Hematopoietic multipotent progenitor cell treated with erythropoietin and hydrocortisone succinate and interleukin-3 and kit ligand, for 6 days (in vitro differentiated cells): ENCODE measurements at places on chromosomes 16 and 17.

DNA sequence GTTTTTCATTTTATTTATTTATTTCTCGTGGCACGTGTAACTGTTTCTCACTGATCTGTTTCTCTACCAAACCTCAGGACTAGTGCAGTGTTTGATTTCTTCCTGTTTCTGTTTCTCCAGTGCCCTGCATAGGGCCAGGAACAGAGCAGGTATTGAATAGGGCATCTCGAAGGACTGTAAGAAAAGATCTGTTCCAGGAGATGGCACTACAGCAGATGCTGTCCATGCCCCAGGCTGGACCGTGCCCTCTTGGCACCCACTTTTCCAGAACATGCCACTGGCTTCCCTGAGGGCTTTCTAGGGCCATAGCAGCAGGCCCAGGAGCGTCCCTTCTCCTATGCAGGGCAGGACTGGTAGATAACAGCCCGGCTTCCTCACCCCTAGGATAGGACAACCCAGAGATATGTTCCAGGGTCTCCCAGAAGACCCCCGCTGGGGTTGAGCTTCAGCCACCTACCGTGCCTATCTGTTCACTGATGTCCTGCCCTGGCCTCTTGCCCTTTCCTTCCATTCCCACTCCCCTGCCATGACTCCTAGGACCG lies 4.4 kb downstream of the SNX20 start:
- no peak for DNase-seq

DNA sequence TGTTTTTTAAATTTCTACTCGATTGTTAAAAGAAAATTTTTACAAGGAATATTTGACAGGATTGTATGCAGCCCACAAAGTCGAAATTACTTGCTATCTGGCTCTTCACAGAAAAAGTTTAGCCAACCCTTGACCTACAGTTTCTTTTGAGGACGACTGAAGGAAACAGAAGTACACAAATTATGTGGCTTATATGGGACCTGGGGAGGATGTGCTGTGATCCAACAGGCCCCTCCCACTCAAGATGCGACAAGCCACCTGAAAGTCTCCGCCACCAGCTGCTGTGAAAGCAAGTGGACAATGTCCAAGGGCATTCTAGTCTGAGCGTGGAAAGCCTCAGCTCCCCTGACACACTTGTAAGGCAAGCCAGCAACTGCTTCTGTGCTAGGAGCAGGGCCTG lies 42.4 kb upstream of the SLC25A19 start:
- no peak for DNase-seq

GRCh38 chr16:85335584-85336491 lies 223.6 kb upstream of the CIBAR2 start:
- peak; percentile 57 for DNase-seq

DNA sequence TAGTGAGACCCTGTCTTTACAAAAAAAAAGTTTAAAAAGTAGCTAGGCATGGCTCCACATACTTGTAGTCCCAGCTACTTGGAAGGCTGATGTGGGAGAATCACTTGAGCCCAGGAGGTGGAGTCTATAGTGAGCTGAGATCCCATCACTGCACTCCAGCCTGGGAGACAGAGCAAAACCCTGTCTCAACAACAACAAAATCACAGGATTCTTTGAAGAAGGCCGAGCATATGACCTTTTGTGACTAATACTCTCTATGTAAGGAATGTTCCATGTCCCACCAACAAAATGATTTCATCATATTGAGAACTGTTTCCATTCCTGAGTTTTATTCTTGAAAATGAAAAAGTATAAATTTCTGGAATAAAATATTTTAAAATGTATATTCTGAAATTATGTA lies 58.9 kb upstream of the EFCAB3 start:
- no peak for DNase-seq

DNA sequence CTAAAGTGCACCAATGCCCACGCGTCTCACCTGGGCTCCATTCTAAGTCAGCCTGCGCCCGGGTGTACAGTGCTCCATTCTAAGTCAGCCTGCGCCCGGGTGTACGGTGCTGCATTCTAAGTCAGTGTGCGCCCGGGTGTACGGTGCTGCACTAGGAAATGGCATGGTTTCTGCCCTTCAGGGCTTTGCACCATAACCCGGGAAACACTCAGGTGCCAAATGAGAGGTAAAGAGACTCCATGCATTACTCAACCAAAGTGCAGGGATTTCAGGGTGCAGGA lies 29.2 kb upstream of the FASN start:
- DNase-seq: no peak

DNA sequence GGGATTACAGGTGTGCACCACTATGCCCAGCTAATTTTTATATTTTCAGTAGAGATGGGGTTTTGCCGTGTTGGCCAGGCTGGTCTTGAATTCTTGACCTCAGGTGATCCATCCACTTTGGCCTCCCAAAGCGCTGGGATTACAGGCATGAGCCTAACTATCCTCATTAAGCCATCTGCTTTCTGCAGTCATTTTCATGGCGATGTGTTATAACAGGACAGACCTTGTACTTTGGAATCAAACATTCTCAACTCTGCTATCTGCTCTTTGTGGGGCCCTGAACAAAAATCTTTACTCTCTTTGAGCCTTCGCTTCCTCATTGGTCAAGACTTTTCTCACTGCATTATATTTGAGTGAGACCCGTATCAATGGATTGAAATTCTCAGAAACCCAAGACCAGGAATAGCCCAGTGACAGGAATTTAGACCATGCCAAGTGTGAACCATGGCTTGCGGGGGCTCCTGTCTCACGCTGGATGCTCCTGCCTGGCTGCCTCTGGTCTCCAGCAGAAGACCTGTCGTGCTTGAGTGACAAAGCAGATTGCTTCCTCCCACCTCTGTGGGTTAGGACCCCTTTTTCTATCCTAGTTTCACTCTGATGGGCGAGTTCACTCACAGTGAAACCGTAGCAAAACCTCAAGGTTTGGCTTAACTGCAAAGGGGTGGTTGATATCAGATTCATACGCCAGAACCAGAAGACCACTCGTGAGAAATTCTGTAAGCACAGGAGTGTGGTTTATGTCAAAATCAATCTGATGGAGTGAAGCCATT lies 519.1 kb downstream of the MAF start:
- DNase-seq: no peak

- no peak for DNase-seq
These were observed 12.3 kb downstream of the XYLT2 start for GRCh38 chr17:50358177-50358576.

DNA sequence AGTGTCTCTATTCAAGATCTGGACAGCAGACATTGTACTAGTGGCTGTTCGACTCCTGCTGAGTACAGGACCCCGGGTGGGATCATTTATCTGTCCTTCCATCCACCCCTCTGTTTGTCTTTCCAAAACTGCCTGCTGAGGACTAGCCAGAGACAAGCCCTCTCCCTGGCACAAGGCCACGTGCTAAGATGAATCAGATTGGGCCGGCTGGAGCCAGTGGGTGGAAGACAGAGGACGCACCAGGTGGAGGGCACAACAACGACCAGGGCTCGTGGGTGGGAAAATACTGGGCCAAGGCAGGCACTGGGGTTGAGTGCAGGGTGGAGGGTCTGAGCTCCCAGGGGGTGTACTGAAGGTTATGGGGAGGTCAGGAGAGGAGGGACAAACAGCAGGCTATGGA lies 1.4 kb upstream of the CA7 start:
- DNase-seq: peak; percentile 48

DNA sequence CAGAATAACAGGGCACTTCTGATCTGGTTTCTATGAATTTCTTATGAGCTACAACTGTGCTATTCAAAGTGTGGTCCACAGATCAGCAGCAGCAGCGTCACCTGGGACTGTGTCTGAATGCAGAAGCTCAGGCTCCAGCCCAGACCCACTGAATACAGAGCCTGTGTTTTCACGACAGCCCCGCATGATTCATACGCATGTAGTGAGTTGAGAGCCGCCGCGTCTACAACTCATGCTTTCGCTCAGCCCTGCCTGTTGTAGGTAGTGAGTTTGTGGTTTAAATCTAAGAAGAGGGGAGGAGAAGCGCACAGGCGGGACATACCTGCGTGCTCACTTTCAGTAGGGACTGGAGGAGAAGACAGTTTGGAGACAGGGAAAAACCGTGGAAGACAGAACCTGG lies 28.5 kb upstream of the ELAC2 start:
- DNase-seq: no peak

DNA sequence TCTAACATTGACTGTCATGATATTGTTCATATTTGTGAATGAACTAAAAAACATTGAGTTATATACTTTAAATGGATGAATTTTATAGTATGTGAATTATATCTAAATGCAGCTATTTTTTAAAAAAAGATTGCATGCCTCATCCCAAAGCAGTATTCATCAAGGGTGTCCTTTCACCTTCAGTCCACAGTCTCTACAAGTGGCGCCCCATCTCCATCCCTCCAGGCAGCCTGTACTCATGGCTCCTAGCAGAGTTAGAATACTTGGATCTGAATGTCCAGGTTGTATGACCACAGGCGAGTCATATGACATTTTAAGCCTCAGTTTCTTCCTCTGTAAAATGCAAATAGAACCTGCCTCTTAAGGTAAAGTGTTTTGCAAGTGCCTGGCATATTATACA lies 69.8 kb downstream of the TMEM100 start:
- no peak for DNase-seq

DNA sequence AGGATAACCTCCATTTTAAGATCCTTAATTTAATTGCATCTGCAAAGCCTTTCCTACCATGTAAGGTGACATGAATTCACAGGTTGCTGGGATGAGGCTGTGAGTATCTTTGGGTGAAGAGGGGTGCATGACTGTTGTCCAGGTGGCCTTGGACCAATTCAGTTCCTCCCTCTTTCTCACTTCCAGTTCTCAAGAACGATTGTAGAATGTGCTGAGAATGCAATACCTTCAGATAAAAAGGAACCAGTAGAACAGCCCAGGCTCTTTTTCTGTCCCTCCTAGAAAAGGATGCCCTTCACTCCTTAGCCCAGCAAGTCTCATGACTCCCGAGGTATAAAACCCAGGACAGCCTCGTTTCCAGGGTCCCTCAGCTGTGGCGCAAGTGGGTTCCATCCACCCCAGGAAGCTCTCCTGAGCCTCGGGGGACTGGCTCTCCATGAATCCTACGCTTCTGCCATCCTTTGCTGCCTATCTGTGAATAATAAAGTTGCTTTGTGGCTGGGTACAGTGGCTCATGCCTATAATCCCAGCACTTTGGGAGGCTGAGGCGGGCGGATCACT lies 61.6 kb upstream of the FA2H start:
- no peak for DNase-seq

DNA sequence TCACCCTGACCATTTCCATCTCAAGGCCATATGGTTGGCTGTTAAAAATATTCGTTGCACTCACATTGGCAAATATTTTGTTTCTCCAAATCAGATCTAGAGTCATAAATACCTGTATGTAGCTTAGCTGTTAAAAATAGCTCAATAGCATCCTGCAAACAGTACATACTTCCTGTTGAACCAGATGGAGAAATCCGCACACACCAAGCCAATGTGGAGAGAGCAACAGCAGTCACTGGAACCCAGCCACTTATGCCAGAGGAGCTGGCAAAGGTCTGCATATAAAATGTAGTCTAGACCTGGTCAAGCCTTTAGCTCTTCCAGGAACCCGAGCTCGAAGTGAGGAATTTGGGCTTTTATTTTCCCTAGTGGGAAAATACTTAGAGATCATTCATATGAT lies 146.4 kb upstream of the KCNJ16 start:
- no peak for DNase-seq

DNA sequence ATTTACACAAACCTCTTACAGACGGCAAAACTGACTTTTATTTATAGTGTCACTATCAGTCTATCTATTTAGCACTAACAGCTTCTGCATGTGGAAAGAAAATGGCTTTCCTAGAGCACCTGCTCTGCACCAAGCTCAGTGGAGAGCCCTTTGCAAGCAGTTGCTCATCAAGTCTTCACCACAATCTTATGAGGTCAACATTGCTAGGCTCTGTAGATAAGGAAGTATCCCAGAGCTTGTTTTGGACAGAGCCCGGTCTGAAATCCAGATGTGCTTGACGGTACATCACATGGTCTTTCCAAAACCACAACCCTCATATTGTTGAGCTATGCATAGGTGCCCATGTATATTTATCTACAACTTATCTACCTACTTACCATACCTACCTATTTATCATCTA lies 572.7 kb upstream of the CDH5 start:
- DNase-seq: no peak

DNA sequence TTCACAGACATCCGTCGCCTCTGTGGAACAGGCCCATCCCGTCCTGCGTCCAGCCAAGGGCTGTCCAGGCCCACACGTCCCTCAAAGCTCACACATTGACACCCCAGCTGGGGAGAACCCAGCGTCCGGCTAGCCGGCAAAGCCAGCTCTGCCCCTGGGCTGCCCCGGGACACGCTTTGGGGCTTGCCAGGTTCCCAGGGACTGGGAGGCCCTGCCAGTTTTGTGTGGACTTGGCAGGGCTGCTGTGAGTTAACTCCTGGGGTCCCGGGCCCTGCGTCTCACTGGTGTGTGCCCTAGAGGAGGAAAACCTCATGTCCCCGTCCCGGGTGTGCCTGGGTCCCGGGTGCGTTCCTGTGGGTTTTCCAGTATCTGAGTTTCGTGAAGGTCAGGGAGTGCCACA lies 6.3 kb downstream of the SOX8 start:
- DNase-seq: no peak

GRCh38 chr17:45693792-45694191 lies 90.3 kb upstream of the CRHR1 start:
- no peak for DNase-seq

GRCh38 chr16:79816081-79816497 lies 215.6 kb upstream of the MAF start:
- no peak for DNase-seq

DNA sequence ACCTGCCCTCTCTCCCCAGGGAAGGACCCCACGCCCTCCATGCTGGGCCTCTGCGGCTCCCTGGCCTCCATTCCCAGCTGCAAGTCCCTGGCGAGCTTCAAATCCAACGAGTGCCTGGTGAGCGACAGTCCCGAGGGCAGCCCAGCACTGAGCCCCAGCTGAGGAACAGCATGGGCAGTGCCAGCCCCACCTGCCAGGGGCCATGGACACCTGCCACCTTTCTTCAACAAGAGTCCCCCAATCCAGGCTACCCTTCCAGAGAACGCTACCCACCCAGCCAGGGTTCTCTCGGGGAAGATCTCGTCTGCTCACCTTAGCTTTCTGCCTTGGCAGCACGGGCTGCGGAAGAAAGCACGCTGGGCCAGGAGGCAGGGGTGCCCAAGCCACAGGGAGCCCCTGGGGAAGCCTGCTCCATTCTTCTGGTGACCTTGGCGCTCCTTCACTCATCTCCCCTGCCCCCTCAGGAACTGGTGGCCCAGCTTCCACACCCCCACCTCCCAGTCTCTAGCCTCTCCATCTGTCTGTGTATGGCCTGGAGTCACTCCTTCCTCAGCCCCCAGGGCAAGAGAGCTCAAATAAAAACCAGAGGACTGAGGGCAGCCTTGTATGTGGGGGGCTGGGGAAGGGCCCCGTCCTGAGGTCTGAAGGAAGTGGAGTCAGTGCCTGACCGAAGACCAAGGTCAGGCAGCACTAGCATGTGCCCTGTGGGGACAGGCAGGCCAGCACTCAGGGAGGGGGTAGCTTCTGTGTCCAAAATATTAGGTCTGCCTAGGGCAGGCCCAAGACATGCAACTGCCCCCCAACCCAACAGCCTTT lies 6.3 kb downstream of the SLC25A39 start:
- no peak for DNase-seq
